ENCODE measurements at places on chromosomes 12 and 14.

DNA sequence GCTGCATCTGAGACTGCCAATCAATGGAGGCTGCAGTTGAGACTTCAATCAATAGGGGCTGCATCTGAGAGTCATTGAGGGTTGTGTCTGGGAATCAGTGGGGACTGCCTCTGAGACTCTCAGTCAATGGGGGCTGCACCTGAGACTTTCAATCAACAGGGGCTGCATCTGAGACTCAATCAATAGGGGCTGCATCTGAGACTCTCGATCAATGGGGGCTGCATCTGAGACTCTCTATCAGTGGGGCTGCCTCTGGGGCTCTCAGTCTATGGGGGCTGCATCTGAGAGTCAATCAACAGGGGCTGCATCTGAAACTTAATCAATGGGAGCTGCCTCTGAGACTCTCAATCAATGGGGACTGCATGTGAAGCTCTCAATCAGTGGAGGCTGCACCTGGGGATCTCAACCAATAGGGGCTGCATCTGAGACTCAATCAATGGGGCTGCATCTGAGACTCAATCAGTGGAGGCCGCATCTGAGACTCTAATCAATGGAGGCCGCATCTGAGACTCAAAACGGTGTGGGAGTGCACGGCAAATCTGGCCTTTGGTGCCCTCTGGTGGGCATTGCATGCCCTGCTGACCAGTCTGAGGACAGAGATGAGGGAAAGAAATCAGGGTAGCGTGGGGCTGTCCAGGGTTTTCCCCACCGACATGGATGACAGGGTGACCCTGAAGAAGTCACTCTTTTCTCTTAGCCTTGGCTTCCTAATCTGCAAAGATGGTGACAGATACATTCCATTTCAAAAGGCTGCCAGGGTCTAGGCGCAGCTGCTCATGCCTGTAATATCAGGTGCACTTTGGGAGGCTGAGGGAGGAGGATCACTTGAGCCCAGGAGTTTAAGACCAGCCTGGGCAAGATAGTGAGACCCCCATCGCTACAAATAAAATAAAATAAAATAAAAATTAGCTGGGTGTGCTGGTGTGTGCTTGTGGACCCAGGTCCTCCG lies 41.3 kb upstream of the EIF5 start:
- peak; percentile 5 for DNase-seq

GRCh38 chr14:54785778-54786770 lies 116.6 kb downstream of the GCH1 start:
- DNase-seq, result no peak

- DNase-seq, result no peak
These were observed 12.9 kb downstream of the ST8SIA1 start for GRCh38 chr12:22321638-22322037.

GRCh38 chr12:85759091-85759490 lies 77.1 kb downstream of the RASSF9 start:
- DNase-seq, result no peak

GRCh38 chr14:72792051-72792788 lies 101.7 kb downstream of the DPF3 start:
- DNase-seq, result no peak

DNA sequence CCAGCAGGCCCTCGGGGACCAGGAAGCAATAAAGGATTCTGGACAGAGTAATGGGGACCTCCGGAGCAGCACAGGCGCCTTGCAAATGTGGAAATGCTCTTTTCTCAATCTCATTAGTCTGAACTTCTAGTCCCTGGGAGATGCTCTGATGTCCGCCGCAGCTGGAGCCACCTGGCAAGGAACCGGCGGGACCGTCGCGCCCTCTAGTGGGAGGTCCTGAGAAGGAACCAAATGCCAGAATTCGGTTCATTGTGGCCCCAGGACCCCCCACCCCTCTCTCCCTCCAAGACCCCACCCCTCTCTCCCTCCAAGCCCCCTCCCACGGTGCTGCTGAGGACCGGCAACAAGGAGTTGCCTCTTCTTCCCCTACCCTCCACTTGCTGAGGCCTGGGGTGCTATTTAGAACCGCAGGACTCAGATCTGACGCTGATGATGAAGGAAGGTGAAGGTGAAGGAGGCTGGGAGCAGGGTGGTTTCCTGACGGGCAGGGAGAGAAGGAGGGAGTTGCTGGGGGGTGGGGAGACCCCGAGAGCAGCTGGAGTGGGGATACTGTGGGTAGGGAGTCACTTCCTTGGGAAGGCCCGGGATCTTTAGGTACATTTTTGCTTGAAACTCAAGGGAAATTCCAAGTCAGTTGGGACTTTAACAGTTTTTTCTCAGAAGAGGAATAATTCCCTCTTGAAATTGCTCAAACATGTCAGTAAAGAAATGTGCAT lies 42.5 kb downstream of the SMIM41 start:
- DNase-seq, result no peak

- no peak for DNase-seq
These were observed 682 bp upstream of the TRIP11 start for GRCh38 chr14:92040431-92041051.
